GOT3 (cell line): ENCODE measurements at places on chromosomes 11 and 22.

DNA sequence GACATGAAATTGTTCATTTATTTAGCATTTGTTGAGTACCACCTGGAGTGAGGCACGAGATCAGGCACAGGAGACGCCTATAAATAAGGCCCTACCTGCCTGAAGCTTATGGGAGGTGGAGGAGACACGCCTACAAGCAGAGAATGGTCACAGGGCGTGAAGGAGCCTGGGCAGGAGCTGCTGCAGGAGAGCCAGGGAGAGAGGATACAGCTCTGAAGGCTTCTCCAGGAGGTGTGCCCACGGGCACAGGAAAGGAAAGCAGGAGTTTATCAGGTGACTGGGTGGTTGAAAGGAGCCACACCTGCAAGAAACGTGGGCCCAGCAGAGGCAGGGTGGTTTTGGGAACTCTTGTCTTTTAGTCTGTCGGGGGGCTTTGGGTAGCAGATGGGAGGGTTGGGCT is 70.3 kb downstream of the BMAL1 start:
- no peak for DNase-seq

- no peak for DNase-seq
Measured at GRCh38 chr11:14409891-14410290, 50.9 kb upstream of the RRAS2 start.

- DNase-seq: no peak
Measured at GRCh38 chr11:117396970-117397369, 69.3 kb downstream of the CEP164 start.

GRCh38 chr11:70327717-70328116 is 57.2 kb downstream of the PPFIA1 start:
- DNase-seq: no peak

DNA sequence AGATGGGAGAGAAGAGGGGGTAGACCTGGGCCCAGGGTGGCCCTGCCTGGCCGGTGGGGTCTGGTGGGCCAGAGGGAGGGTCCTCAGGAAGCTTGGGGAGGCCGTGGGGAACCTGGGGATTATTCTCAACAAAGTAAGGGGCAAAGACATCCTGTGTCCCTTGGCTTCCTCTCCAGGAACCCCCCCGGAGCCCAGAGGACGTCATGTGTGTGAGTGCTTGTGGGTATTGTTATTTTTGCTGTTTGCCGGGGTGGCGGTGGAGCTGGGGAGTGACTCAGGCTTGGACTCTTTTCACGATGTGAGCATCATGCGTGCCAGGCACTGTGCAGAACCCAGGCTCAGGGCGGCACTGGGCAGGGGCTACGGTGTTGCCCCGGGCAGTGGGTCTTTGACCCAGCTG is 982 bp upstream of the SHANK3 start:
- no peak for DNase-seq

GRCh38 chr11:22976146-22976545 is 115.9 kb upstream of the CCDC179 start:
- DNase-seq: no peak

GRCh38 chr22:20025401-20026203 is 4.7 kb downstream of the TANGO2 start:
- no peak for DNase-seq

DNA sequence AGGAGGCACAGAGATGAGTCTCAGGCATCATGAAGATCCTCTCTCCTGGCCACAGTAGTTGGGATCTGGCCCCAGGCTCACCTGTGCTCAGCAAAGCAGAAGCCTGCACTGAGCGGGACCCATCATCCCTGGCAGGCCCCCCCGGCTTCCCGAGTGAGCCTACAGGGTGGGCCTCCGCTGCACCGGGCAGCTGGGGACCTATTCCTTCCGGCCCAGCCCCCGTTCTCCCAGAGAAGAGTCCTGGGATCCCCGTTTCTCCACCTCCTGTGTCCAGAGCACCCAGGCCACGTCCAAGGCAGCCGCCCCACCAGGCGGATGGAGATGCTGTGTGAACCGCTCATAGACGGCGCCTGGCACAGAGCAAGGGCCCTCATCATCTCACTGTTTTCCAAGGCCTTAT is 52.5 kb downstream of the ANO1 start:
- no peak for DNase-seq

GRCh38 chr11:128335729-128336128 is 251.6 kb downstream of the ETS1 start:
- no peak for DNase-seq

DNA sequence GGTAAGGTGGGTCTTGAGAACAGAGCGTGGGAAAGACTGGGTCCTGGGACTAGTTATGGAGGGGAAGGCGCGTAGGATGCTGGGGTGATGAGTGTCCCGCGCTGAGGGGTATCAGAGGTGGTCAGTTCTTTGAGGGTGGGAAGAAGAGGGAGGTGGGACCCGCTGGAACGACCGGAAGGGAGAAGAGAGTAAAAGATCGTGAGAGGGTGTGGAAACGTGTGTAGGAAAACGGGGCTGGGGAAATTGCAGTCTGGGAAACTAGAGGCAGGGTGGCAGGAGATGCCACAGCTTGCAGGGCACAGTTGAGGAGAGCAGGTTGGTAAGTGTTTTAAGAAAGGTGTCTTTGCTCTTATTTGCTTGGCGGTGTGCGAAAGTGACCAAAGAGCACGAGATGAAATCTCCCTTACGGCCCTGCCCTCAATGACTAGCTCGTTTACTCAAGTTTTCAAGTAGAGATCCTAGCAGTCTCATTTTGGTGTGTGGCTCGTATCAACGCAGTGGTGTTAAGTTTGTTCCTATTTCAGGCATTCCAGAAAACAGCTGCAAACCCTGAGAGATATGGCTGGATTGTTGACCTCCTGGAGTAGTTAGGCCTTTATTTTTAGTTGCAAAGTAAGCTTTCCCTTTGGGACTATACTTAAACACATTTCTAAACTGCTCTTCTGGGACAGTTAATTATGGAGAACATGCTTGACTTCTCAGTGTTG is 615 bp downstream of the STT3A start:
- DNase-seq: no peak

GRCh38 chr11:80424012-80424695 is 983.3 kb upstream of the TENM4 start:
- DNase-seq: no peak

GRCh38 chr22:20107951-20108756 is 7.8 kb upstream of the RANBP1 start:
- DNase-seq: no peak

DNA sequence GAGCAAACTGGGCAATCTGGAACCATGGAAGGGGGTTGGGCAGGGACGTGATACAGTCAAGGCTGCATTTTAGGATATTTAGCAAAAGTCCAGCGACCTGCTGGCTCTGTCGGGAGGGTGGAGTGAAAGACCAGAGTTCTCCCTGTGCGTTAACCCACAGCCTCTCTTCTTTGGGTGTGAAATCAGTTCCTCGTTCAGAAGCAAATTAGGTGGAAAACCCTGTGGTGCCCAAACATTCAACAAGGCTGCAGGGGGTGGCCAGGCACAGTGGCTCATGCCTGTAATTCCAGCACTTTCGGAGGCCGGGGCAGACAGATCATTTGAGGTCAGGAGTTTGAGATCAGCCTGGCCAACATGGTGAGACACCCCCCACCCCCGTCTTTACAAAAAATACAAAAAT is 5.9 kb downstream of the TMEM151A start:
- DNase-seq: no peak

DNA sequence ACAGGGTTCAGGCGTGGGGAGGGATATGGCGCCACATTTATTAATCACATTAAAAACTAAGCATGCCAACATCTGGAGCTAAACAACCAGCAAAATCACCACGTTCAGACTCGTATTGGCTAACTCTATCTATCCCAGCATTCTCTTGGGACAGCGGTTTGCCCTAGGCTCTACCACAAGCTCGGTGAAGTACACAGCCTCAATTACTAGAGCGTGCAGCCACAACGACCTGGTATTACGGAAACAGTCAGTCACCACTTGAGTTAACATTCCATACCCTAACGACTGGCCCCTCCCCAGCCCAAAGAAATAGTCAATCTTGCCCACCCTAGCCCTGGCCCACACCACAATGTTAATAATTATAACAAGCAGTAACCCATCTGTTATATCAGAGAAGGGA is 32.1 kb downstream of the APOL5 start:
- DNase-seq: no peak

DNA sequence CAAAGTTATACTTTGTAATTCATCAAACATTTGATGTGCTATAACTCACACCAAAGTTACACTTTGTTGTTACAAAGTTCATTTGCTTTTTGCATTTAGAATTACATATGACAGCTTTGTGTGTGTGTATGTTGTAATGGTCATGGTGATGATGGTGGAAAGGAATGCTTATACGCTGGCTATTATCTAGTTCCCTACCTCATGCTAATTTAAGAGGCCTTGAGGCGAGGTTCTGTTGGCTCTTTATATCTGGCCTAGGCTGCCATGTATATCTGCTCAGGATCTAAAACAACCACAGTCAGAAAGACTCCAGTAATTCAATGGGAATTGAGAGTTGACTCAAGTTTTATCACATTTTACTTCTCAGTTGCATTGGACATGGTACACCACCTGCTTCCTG is 123.4 kb downstream of the SLC17A6 start:
- DNase-seq: no peak

- DNase-seq: no peak
Measured at GRCh38 chr11:69361048-69361447, 67.1 kb downstream of the MYEOV start.

- DNase-seq: no peak
Measured at GRCh38 chr22:50399751-50400331, 56.7 kb downstream of the PPP6R2 start.

GRCh38 chr11:1988667-1989317 is 8.8 kb downstream of the H19 start:
- no peak for DNase-seq

DNA sequence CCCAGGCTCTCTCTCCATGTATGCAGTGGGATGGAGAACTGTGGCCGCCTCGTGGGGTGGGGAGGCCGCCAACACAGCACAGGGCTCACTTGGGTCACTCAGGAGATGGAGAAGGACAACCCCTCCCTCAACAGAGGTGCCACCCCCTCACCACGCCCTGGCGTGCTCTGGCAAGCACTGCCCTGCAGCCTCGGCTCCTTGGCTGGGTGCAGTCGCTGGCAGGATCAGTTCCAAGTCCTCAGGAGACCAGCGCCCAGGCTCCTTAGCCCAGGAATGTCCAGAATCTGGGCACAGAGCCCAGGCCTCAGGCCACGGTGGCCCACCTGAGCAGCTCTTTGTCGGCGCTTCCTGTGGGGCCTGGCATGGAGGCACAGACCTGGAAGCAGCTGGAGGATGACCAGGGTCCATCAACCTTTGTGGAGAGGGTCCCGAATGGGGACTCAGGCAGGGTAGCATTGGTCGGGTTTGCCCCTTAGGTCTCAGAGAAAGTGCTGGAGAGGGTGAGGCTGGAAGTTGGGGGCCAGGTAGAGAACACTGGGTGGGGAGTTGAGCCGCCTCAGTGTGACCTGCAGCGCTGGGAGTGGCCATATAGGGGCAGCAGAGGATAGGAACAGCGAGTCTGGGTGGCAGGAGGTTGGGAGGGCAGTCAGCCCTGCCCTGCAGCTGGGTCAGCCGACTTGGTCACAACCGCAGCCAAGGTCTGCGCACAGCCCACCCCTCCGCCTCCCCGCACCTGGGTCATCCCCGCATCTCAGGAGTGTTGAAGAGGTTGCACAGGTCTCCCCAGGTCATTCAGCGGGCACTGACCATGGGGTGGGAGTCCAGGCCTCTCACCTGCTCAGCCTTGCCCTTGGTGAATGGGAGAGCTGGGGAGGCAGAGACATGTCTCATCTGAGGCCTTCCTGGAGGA is 8.2 kb downstream of the SUSD2 start:
- DNase-seq: no peak

GRCh38 chr11:93895106-93895862 is 44.9 kb upstream of the VSTM5 start:
- DNase-seq: no peak

GRCh38 chr11:30786256-30787110 is 200.3 kb upstream of the MPPED2 start:
- DNase-seq: no peak

DNA sequence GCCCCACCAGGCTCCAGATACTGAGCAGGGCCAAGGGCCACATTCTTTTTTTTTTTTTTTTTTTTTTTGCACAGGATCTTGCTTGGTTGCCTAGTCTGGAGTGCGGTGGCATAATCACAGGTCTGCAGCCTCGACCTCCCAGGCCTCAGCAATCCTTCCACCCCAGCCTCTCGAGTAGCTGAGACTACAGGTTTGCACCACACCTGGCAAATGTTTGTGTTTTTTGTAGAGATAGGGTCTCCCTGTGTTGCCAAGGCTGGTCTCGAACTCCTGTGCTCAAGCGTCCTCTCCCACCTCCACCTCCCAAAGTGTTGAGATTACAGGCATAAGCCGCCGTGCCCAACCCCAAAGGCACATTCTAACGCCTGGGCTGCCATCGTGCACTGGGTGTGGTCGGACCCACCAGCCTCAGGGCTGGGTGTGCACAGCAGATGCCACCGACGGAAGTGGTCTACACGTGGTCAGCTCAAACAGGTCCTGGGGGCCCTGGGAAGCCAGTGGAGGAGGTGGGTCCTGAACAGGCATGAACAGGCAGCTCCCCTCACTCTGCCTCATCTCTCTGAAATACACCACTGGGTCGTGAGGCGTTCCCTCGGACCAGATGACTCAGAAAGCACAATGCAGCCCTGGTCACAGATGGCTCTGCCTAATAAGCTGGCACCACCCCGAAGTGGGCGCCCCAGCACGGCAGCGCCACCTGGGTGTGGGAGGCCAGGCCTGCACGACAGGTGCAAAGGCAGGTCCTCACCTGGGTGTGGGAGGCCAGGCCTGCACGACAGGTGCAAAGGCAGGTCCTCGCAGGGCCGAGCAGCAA is 5.1 kb upstream of the B4GALNT4 start:
- DNase-seq: no peak

GRCh38 chr11:132046288-132046865 is 676.0 kb downstream of the NTM start:
- DNase-seq: no peak

- no peak for DNase-seq
Measured at GRCh38 chr22:45859231-45860161, 117.5 kb downstream of the WNT7B start.

- DNase-seq: no peak
Measured at GRCh38 chr11:128776424-128777284, 82.8 kb downstream of the FLI1 start.

DNA sequence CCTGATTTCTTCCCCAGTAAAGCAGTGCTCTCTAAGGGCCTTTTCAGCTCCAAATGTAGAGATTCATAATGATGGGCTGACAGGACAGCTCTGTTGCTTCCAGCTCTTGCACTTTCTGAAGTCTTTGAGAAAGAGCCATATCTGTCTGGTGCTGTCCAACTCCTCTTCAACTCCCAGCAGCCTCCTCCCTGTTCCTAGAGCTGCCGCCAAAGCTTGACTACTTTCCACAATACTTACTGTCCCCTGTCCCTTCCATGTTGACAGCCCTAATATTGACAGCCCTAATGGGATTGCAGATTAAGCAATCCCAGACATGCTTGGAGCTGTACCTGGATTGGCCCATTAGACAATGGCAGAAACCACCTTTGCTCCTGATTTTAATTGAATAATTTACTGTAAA is 29.6 kb downstream of the INSC start:
- DNase-seq: no peak

- DNase-seq: no peak
Measured at GRCh38 chr11:20632169-20632532, 32.7 kb downstream of the SLC6A5 start.
